Naive B cell (primary cell): ENCODE measurements at places on chromosomes 16 and 17.

DNA sequence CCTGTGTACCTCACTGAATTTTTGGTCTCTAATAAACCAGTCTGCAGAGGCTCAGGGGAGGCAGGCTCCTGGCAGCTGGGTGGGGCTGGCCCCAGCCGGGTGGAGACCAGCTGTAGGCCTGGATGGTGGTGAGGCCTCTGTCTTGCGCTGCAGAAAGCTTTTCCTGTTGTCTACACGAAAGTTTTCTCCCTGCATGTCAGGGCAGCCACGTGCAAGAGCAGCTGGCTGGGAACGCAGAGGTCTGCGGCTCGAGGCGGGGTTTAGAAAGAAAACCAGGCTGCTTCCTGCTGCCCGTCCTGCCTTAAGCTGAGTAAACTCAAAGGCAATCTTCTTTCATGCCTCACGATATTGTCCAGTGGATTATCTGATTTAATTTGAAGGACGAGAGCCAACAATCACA, 2.4 kb downstream of the SERPINF1 start:
- DNase-seq = peak; percentile 51

DNA sequence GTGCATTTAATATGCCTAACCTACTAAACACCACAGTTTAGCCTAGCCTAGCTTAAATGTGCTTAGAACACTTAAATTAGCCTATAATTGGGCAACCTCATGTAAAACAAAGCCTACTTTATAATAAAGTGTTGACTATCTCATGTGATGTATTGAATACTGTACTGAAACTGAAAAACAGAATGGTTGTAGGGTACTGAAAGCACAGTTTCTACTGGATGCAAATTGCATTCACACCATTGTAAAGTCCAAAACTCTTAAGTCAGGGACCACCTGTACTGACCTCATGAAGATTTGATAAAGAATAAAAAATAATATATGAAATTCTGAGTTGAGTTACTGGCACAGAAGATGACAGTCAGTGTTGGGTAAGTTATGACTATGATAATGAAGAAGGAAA, 625.4 kb upstream of the SOX9 start:
- DNase-seq = no peak

GRCh38 chr16:87227296-87227951, 89.8 kb downstream of the C16orf95 start:
- DNase-seq = no peak

DNA sequence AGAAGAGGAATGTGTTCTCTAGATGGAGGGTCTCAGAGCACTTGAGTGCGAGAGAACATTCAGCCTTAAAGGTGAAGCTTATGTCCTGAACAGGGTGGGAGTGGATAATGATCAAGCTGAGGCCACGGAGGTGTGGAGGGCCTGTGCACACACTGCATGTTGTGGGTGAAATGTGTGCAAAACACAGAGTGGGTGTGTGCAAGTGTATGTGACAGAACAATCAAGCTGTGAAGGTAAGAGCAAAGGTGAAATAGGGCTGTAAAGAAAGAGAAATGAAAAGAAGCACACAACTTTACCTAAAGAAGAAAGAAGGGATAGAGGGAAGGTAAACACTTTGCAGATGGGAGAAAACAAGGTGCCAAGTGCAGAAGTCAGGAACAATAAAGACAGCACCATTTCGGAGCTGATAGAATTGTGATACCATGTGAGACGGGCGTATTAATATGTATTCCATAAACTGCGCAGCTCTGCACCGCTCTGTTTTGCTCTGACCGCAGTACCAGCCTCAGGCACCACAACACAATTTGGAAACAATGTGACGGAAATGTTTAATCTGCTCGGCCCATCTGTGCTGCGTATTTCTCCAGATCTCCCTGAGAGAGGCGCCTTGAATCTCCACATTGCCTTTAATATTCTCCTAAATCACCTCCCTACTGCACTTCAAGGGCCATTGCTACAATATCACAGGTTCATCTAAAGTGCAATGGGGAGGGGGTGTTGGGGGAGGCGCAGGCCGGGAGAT, 40.6 kb downstream of the SNX11 start:
- no peak for DNase-seq

- DNase-seq = no peak
Measured at GRCh38 chr17:3590231-3590630, 19.0 kb downstream of the TRPV1 start.

DNA sequence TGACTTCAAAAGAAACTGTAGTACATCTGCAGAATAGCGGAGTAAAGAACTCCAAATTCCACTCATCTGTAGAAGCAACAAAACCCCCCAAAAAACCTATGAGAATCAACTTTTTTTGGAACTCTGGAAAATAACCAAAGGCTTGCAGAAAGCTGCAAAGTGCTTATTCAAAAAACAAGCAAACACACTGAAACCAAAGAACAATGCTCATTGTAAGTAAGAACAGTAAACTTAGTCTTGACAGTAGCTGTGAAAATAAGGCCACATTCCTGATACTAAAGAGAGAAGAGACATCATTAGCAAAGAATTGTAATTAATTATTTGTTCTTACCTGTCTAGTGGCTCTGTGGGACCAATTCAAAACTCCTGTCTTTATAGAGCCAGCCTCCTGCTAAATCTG, 534.3 kb upstream of the C16orf82 start:
- DNase-seq = no peak

DNA sequence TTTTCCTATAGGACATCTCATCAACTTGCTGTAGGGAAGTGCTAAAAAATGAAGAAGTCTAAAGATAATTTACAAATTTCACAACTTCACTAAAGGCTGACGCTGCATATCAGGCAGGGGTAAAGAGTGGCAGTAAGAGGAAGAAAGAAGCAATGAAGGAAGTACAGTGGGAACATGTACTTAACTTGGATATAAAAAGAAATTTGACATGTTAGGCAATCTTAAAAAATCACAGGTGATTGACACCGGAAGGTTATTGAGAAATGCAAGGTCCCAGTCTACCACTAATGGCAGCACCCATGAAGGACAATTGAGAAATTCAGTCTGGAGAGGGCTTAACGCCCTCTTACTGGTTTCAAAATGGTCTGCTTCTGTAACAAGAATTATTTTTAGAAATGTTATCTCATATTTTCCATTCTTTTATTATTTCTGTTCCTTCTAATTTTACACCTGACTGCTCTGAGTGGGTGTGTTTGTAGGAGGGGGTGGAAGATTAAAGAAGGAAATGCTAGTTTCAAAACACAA, 358.1 kb downstream of the KCNJ2 start:
- no peak for DNase-seq

DNA sequence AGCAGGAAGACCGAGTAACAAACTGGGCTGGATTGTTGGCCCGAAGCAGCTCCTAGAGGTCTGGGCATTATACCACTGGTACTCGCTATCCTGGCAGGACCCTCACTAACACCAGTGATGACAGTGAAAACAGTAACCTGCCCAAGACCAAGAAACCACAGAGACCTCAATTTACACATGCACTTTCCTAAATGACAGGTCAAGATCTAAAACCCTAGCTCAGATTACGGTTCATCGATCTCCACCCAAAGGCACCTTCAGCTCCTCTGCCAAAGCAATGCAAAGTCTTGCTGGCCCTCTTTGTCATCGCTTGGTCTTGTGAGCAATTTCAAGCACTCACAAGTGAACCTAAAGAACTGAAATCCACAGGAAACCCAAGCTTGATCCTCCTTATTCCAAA, 1.5 kb downstream of the PIP4K2B start:
- no peak for DNase-seq

GRCh38 chr16:51057102-51057793, 93.8 kb downstream of the SALL1 start:
- DNase-seq = no peak

DNA sequence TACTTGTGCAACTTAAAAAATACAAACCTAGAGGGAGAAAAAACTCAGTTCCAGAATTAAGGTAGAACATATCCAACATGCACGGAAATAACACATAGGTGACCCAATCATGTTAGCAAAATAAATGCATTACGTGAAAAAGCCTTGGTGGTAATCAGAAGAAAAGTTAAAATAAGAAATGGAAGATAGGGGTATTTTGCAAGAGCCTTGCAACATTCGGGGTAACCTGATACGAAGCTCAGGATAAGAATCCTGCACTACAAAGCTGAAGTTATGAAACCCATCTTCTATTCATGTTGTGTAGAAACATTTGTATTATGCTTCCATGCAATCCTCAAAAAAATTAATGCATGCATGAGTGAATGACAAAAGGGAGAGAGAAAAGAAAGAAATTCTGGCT, 33.1 kb downstream of the CHCT1 start:
- no peak for DNase-seq

GRCh38 chr17:5396612-5397011, 22.9 kb downstream of the NUP88 start:
- no peak for DNase-seq

DNA sequence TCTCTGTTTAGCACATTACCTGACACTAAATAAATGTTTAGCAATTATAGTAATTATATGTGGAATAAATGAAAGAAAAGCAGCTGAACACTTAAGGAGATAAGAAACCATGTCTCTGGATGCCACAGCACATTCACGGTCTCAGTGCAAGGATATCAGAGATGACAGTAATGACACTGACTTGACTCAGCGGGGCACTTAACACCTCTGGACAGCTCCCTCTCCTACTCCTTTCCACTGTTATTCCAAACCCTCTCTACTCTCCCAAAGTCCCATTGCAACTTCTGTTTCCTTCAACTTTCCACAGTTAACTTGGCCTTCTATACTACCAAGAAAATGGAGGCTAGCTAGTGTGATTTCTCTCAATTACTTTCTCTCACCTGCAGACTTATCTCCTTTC, 93.0 kb upstream of the CORO6 start:
- no peak for DNase-seq

DNA sequence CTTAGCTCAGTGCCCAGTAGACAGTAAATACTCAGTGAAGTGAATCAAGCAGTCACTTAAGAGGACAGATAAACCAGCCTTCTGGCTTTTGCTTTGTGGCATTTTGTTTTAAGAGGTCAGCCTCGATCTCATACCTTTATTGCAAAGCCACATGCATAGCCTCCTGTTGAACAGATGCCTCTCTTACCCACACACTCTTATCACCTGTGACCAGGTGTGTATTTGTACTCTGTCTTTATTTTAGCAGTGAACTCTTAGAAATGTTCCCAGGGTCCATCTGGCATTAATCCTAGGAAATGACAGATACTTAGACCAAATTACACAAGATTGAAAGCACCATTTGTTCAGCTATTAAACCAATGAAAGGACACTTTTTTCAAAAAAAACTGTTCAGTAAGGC, 1426.5 kb downstream of the CDH11 start:
- no peak for DNase-seq

DNA sequence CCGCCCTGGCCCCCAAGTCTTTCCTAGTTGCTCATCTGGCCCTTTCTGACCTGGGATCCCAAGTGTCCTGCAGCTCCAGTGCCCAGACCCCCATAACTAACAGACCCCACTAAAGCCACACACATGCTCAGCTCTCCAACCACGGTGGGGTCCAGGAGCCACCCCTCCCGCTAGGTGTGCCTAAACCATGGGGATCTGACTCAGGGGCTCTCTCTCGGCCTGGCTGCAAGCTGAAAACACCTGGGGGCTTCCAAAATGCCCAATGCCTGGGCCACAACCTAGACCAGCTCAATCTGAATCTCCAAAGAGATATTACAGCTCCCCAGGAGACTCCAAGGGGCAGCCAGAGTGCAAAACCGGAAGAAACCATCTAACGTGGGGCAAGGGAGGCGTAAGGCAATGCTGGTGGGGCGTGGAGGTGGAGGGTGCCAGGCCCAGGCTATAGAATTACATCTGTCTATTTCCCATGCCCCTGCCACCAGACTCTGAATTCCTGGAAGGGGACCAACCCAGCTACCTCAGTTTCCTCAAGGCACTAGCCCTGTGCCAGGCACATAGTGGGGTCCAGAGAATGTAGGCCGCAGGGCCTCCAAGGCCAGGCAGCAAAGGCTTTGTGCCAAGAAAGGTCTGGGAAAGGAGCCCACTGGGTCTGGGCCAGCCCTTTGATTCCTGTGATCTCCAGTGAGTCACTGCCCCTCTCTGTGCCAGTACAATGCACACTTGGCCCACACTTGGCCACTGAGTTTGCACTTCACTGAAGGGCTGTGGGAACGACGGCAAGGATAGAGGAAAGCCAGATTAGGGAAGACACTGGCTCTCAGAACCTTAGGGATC, 3.3 kb downstream of the CD2BP2 start:
- DNase-seq = no peak

GRCh38 chr16:19808061-19808641, 76.5 kb downstream of the GPRC5B start:
- no peak for DNase-seq

DNA sequence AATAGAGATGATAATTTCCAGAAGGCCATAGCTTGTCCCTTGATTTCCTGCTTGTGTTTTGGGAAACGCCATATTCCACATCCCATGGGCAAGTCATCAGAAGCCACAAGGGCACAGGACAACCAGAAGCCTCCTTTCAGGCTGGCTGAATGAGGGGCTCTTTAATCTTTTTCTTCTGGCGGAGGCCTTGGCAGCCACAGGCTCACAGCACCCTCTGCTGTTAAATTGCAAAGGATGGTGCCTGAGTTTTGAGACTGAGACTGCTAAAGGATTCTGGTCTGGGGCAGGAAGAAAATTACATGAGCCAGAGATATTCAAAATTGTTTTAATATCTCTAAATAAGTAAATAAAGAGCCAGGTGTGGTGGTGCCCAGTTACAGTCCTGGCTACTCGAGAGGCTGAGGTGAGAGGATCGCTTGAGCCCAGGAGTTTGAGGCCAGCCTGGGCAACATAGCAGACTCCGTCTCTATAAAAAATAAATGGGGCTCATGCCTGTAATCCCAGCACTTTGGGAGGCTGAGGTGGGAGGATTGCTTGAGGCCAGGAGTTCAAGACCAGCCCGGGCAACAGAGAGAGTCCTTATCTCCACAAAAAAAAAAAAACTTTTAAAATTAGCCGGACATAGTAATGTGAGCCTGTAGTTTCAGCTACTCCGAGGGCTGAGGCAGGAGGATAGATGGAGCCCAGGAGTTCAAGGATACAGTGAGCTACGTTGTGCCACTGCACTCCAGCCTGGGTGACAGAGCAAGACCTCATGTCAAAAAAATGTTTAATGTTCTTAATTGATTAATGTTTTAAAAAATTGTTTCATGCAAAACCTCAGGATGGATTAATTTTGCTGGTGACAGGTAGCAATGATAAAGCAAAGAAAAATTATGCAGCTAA, 26.3 kb downstream of the AARSD1 start:
- DNase-seq = peak; percentile 5

DNA sequence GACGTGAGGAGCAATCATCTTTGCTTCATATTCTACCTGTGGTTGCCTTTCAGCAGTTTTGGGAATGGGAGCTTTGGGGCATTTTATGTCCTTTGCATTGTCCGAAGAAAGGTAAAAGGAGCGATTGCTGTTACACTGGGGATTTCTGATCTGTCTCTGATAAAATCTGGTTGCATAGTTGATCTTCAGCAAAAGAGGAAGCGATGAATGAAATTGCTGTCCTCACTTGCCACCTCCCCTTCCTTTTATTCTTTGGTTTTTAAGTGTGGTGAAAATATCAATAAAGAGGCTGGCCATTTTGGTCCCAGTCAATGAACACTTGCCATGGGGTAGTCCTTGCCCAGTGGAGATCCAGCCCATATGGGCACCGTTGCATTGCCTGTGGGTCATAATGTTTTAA, 236.8 kb downstream of the MSI2 start:
- no peak for DNase-seq

GRCh38 chr16:3878610-3879009, 1.9 kb downstream of the CREBBP start:
- peak; percentile 38 for DNase-seq

- no peak for DNase-seq
Measured at GRCh38 chr17:49156256-49156655, 23.7 kb downstream of the B4GALNT2 start.
